SHP77 treated with DMSO at 0.1 percent for 48 hours (cell line): ENCODE measurements at places on chromosomes 1 and 21.

DNA sequence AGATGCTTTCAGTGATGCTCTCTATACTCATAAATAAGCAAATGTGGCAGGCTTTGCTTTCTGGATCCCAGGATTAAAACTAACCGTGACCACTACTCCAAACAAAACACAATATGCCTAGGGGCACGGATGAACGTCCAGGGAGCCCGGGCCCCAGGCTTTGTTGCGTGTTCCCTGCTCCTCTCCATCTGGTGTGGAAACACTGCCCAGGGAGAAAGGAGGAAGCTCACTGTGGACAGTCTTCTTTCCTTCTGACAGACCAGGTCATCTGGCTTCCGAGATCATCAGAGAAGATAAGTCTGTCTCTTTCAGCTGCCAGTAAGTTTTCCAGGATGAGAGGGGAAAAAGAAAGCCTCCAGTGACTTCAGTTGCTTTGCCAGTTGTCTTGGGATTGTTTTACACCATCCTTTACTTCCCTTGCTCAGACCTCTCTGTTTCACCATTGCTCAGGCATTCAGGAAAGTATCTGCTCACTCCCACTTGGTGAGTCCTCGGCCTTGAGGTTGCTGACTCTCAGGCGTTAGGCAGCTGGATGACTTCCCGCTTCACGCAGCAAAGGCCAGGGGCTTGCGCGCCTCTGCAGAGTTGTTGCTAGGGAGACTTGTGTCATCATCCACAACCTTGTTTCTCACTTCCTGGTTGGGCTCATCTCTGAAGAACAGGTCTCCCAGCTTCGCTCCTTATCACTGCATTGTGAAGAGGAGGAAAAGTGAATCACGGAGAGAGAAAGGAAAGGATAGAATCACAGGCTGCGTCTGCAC lies 20.6 kb upstream of the PGD start:
- no peak for DNase-seq

GRCh38 chr1:21435646-21436487 lies 4.1 kb upstream of the NBPF3 start:
- DNase-seq = no peak

- DNase-seq = no peak
These were observed 95.6 kb upstream of the C8B start for GRCh38 chr1:57061369-57061768.

DNA sequence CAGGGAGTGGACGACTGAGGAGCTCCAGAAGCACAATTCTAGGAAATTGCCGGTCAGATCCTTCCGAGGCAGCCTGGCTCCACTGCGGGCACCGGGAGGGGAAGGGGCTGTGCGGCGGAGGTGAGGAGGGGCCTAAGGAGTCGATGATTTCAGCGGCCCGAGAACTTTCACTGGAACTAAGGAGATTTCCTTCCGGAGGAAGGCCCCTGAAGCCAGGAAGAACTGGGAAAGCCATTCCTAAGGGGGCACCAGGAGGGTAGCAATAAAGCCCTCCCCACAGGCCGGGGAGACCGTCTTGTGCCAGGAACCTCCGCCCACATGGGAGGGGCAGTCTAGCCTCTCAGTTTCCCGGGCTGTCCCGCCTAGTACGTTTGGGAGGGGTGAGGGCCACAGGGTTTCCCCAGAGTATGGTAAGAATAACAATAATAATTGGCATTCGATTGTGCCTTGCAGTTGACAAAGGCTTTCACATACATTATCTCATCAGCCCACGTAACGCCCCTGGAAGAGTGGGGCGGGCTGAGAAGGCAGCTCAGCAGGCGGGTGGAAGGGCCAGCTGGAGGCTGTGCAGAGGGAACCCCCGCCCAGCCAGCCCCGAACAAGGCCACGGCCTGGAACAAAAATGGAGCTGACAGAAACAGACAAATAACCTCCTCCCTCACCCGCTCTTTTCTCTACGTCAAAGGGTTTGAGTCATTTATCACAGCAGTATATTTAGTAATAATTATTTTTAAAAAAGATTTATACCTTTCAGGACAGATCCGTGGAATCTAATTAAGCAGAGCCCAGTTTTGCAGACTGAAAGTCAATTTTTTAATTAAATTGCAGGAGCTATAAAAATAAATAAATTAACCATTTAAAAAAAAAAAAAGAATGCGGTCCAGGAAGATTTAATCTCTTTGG lies 19.8 kb downstream of the NPR1 start:
- no peak for DNase-seq

GRCh38 chr1:205183676-205184335 lies 27.7 kb downstream of the DSTYK start:
- DNase-seq = no peak

DNA sequence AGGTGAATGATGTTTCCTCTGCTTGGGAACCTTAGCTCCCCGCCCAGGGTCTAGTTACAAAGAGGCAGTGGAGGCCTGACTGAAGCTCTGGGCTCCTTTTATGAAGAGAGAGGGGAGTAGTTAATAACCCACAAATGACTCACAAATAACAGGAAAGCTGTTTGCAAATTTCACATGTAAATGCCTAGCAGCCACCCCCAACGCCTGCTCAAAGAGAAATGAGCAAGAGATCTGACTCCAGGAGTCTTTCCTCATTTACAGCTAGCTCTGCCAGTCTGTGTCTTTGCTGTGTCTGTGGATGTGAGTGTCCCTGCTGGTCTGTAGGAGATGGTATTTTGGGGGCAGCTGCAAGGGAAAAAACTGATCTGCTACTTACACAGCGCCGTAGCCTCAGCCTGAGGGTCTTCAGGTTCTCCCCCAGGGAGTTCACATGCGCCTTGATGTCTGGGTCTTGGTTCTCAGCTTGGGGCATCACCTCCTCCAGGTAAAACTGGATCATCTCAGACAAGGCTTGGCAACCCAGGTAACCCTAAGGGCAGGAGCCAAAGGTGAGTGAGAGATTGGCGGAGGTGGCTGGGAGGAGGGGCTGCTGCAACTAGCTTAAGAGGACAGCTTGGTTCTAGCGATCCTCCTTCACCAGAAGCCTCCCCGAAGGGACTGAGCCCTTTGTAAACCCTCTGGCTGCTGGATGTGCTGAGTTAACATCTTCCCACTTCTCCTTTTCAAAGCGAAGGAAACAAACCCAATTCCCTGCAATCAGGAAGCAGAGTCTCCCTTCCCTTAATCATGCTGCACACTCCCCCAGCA lies at the start of gene IL19:
Gene IL19, plus strand, starts transcription at position 243 of the 807 bp plus-strand sequence. CDS start 65,890 bp downstream, outside the sequence.
- DNase-seq = no peak

DNA sequence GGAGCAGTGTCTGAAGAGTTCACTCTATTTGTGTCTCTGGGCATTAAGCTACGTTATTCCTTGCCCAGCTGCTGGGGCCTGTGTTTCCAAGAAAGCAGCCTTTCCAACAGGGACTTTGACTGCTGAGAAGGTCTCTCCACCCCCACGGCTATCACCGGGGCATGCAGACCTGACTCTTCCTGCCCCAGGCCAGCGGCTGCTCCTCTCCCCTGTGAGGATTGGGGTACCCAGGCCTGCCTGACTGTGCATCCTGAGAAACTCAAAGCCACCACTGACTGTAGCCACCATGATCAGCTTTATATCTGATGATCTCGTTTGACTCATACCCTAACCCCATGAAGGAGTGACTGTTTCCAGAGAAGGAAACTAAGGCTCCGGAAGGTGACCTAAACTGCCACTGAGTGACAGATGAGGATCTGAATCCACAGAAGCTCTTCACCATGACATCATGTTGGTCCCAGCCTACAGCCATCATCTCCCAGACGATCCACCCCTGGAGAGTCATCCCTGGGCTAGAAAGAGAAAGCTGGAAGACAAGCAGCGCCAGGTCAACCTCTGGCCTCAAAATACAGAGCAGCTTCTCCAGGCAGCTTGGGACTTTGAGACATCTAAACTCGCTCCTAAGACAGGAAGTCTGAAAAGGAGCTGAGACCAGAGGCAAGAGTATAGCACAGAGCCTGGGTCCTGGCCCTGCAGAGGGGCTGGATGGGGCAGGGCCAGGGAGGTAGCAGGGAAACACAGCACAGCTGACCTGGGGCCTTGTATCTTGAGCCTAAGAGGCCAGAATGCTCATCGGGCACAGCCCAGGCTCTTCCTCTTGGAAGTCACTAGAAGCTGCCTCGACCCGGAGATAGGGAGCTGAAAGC lies 244.0 kb upstream of the VAMP3 start:
- no peak for DNase-seq

DNA sequence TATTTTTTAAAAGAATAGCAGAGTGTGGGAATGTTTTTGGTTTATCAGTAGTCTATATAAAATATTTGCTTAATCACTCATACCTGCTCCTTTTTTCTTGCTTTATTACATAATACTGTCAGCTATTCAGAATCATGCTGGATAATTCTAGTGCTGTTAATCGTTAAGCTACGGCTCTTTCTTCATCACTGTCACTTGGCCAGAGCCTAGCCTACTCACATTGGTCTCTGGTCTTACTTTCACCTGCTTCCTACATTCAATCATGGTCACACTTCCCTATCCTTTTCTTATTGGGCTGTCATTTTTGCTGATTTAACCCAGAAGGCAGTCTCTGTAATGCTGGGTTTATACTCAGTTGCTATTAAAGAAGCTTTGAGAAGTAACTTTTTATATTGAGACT lies 2.5 kb downstream of the KLHL20 start:
- no peak for DNase-seq

DNA sequence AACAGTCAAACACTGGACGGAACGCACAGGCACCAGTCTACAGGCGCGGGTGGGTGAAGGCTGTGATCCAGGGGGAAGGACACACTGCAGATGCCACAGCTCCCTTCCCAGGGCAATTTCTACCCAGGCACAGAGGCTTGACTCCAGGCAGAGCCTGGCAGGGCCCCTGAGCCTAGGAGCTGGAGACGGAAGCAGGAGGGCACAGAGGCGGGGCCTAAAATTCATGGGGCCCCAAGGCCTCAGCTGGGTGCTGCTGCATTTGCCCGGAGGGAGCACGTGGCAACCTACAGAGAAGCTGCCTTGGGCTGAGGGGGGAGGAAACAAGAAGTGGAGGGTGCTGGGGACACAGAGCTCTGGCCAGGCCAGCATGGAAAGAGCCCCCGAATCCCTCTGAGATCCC lies 41.2 kb downstream of the UBE2G2 start:
- DNase-seq = no peak

- no peak for DNase-seq
These were observed 1899.9 kb downstream of the NCAM2 start for GRCh38 chr21:22898051-22898665.

DNA sequence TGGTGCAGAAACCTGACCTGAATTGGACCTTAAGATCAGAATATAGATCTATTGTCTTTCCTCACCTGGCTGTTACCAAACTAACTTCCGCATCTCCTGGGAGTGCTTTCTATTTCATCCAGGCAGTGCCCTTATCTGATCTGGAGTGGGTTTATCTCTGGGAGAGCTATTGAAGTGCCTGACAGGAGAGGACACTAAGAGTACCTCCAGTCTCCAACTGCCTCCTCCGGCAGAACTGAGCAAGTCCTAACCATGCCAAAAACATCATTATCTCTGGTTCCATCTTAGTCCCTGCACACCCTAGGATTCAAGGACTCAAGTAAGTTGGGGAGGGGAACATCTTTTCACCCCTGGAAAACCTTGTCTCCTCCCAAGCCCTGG lies 12.4 kb upstream of the KCNJ15 start:
- no peak for DNase-seq

GRCh38 chr1:60922304-60922703 lies 160.1 kb upstream of the NFIA start:
- no peak for DNase-seq

DNA sequence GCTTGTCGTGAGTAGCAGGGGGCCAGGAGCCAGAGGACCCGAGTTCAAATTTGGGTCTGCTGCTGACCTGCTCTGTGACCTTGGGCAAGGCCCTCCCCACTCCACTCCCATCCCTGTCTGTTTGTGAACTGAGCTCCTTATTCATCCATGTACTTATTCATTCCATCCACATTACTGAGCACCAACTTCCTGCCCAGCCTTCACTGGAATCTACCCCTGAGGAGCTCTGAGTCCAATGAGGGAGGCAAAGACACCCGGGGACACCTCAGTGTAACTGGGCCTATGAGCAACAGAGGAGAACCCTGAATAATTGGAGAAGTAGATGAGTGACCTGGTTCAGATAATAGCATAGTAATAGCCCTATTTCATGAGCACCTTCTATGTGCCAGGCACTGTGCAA lies 8.9 kb downstream of the BSND start:
- DNase-seq = no peak

- DNase-seq = no peak
These were observed 351.9 kb downstream of the S1PR1 start for GRCh38 chr1:101588677-101589076.

GRCh38 chr1:241962153-241962552 lies 4.6 kb downstream of the BECN2 start:
- no peak for DNase-seq

- no peak for DNase-seq
These were observed 248.6 kb upstream of the DEPDC1 start for GRCh38 chr1:68745451-68745850.

DNA sequence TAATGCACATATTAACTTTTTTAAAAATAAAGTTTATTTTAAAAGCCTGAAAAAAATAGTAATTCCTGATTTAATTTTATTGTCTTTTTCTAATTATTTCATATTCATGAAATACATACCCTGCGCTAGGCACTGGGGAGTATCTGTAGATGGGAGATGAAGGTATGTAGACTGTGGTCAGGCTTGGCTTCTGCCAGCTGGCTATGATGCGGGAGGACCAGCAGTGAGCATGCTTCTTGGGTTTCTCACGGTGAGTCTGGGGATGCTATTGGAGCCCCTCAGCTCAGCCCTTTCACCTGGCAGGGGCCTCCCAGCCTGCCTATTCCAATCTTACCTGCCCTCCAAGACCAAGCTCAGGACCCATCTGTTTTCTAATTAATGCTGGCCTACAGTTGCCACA lies 138.4 kb downstream of the NOS1AP start:
- DNase-seq = no peak

- no peak for DNase-seq
These were observed 6.2 kb upstream of the TUFT1 start for GRCh38 chr1:151533870-151534269.

DNA sequence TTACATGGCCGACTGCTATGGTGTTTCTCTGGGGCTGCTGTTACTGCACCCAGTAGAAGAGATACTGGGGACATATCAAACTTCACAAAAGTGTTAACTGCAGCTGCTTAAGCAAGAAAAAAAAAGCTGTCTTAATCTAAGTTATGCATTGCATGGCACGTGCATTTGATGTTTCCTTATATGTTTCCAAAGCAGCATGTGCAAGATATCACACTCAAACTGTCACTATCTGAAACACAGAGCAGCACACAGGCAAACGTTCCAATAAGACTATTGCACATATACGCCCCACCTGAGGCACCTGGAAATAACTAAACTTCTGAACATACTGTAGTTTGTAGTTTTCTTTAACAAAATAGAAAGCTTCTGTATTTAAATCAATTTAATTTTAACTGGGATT lies 671.4 kb upstream of the ADGRL2 start:
- DNase-seq = no peak
